ENCODE measurements at places on chromosomes 2 and 18.

GRCh38 chr2:240346753-240347372 is 88.6 kb upstream of the GPC1 start:
- DNase-seq, result no peak

DNA sequence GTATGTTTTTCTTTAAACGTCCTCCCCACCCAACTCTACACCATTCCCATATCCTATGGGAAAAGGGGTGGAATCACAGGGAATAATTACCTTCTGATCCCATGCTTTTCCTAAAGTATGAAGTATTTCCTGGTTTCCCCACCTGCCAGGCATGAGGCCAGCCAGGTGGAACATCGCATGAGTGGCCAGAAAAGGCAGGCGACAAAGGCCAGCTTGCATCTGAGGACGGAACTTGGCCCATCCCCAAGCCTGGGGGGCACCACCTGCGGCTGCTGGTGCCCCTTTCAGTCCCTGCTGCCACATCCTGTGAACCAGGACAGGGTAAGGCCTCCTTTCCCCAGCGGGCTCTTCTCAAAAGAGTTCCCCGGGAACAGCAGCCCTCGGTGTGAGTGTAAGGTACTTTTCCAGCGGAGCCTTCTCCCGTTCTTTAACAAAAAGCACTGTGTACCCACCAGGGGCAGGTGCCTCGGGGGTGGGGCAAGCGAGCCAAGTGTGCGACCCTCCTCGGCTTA is 1.2 kb upstream of the ERFE start:
- no peak for DNase-seq

DNA sequence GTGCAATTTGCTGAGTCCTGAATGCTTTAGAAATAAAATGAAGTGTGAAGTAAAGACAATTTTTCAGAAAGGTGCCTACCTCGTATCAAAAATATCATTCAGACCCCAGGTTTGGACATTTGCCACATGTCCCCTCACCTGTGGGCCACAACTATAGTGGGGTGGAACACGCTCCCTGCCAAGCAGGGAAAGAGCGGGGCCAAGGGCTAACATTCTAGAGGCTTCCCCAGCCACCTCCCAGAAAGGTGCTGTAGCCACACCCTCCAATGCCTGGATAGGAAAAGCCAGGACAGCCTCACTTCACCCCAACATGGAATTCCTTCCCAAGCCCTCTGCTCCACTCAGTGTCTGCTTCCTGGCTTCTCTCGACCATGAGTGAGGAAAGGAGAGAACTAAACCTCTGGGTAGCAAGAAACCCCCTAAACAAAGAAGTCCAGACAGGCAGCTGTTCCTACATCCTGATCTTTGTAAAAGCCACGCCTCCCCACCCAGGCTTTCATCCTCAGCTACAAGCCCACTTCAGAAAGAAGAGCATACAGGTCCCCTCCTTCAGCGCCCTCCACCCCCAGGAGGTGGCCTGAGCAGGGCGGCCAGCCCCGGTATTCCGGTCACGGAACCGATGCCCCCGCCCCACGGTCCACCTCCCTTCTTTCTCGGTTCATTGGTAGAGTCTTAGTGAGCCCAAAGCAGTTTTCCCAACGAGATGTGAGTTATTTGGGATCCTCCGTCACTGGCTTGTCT is 2.1 kb downstream of the COL6A3 start:
- no peak for DNase-seq

- DNase-seq, result no peak
These were observed 783.2 kb upstream of the CDH2 start for GRCh38 chr18:28960146-28960545.

- DNase-seq, result peak; percentile 78
These were observed 8.9 kb downstream of the STAM2 start for GRCh38 chr2:152166633-152167032.

DNA sequence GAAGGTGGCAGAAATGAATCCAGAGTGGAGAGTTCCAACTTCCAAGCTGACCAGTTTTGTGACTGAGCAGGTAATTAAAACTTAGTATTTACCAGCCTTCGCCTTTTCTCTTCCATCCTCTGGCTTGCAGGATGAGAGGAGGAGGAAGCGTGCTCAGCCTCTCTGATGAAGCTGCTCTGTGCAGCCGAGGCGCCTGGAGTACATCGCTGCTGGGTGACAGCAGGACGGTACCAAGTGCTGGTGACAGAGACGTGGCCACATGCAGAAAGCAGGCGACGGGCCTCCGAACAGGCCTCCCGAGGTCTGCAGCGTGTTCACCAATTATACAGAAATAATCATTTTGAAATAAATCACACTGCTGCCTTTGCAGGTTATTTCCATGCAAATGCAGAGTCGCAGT is 95.0 kb downstream of the MBP start:
- no peak for DNase-seq

- peak; percentile 55 for DNase-seq
These were observed at the start of gene TRABD2A for GRCh38 chr2:84880645-84881521. TRABD2A (minus strand) TSS chr2:84881084; CDS start chr2:84881039, 45 bp downstream.

DNA sequence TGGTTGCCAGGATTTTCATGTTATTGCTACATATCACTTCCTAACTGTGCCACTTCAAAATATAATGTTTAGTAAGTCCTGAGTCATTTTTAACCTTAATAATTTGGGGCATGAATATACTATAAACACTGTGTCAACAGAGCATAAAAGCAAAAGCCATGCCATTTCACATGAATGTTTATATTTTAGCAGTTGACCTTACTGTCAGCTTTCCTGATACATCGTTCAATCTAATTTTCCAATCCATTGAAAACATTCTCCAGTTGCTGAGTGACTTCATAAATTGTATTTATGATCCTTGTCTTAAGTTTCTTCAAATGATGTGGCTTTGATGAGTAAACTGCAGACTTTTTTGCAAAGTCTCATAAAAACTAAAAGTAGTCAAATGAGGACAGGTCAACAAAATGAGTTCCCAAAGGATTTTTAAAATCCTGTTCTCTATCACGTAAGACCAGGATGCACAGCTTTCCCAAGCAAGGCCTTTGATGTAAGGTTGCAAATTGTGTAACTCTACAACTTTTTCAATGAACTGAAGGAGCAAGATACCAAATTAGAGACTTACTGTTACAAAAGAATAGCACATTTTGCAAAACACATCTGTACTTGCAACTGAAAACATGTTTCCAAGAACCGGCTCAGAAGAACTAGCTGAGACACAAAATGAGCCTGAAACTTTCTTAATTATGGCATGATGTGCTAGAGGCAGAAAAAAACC is 117.7 kb downstream of the SATB2 start:
- DNase-seq, result no peak

DNA sequence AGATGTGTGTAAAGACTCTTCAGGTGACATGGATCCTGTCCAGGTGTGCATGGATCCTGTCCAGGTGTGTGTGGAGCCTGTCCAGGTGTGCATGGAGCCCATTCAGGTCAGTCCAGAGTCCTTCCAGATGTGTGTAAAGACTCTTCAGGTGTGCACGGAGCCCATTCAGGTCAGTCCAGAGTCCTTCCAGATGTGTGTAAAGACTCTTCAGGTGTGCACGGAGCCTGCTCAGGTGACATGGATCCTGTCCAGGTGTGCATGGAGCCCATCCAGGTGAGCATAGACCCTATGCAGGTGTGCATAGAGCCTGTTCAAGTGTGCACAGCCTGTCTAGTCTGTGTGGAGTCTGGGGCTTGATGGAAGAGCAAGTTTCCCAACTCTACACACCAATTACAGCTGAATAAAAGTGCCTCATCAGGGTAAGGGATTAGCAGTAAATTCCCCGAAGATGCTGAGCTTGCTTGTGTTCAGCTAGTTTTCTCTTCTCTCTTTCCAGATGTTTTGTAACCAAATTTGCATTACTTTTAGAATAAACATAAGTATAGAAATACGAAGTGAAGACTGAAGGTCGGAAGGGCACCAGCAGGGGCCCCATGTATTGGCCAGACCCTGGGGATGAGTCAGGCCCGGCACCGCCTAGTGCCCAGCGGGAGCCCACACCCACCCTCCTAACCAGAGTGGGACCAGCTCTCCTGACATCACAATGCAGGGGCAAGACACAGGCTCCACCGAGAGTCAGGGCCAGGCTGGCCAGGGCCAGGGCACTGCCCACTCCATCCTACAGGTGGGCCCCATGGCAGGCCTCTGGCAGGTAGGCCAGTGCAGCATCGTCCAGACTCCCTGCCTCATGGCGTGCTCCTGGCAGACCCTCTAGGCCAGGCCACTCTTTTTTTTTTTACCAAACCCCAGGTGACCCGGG is 38.6 kb upstream of the GPC1 start:
- DNase-seq, result no peak

GRCh38 chr2:47864566-47864965 is 41.7 kb downstream of the FBXO11 start:
- no peak for DNase-seq

DNA sequence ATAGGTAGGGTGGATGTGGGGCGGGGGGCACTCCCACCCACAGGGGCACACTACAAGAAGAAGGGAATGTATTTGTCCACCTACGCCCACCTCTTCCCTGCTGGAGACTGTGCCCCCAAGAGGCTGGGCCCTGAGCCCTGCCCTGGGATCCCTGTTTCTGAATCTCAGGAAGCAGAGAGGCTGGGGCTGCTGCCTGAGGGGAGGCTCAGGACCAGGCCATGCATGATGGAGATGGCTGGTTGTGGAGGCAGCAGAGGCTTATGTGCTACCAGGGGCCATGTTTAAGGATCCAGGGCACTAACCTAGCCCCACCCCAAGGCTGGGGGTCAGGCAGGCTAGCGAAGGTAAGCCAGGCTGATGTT is 81.1 kb upstream of the OTOF start:
- no peak for DNase-seq

DNA sequence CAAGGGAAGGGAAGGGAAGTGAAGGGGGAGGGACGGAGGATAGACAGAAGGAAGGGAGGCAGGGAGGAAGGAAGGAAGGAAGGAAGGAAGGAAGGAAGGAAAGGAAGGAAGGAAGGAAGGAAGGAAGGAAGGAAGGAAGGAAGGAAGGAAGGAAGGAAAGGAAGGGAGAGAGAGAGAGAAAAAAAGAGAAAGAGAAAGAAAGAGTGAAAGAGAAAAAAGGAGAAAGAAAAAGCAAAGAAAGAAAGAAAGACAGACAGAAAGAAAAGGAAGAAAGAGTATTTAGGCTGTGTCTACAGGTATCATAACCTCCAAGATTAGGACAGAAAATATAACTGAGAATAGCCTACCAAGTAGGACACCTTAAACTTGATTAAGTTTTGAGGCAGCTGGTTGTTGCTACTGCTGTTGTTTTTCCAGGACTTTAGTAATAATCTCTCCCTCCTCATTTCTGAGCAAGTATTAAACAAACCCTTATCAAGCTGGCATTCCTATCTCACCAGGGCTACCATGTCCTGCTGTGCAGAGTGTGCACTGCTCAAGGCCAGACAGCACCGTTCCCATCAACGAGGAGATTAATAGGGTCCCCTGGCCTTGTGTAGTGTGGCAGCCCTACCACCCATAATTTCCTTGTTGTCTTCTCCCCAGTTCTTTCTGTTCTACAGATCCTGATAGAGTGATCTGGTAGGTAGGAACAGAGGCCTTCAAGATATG is 90.5 kb upstream of the FHL2 start:
- DNase-seq, result no peak

GRCh38 chr2:85342156-85342555 is 12.2 kb downstream of the RETSAT start:
- DNase-seq, result no peak

- DNase-seq, result no peak
These were observed 40.7 kb downstream of the KLHL14 start for GRCh38 chr18:32732165-32732564.

- no peak for DNase-seq
These were observed 149.6 kb downstream of the TMEM18 start for GRCh38 chr2:527581-527980.

GRCh38 chr2:229137639-229138038 is 133.4 kb downstream of the PID1 start:
- no peak for DNase-seq

DNA sequence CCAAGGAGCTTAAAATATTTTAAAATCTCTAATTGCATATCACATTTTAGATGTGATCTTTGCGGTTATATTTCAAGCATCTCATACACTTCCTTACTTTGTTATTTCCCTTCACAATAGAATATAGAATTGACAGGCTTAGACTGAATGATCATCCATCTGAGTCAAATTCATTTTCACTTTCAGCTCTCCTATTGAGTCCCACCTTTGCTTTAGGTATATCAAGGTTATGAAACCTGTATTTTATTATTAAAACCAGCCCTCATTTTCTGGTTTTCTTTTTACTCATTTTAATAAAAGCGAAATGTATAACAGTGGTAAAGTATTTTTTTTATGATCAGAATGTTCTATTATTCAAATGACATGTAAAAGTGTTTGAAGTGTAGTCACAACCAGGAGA is 162.9 kb upstream of the KYNU start:
- DNase-seq, result no peak

- no peak for DNase-seq
These were observed 130.6 kb downstream of the TDRD15 start for GRCh38 chr2:21254170-21254965.

DNA sequence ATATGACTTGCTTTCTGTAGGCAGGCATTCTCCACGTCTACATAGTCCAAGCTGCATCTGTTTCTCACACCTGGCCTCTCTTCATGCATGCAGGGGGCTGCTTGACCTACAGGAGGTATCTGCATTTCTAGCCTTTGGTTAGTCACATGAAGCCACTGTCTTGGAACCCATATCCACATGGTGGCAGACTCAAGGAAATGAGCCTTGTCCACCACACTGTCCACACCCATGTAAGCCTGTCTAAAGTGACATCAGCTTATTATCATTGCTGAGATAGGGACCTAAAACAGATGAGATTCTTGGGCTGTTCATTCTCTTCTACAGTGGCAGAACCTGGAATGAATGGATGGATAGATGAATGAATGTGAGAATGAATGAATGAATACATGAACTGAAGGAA is 160.4 kb downstream of the DOCK10 start:
- no peak for DNase-seq

- peak; percentile 74 for DNase-seq
These were observed 925 bp downstream of the SOS1 start for GRCh38 chr2:39119732-39120520.

DNA sequence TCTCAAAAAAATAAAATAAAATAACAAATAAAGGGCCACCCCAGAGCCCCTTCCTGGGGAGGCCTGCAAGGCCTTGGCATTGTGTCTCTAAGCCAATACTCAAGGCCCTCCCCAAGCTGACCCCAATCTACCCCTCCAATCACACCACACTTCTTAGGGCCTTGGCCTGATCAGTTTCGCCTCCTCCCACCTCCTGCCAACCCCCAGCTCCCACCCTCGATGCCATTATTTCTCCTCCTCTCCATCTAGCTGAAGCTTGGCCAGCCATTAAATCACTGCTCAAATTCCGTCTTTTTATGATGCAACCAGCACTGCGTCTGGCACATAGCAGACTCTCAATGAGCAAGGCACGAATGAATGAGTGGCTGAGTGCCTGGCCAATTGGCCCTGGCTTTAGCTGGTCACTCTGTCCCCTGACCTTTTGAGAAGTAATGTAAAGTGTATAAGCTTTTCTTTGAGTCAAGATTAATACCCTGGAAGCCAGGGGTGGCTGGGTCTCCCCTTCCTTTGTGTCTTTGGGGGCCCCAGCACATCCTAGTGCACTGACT is 55.9 kb downstream of the SMAD7 start:
- no peak for DNase-seq

- peak; percentile 30 for DNase-seq
These were observed 504 bp downstream of the ASAP2 start for GRCh38 chr2:9206991-9207640.

GRCh38 chr2:230266638-230267037 is 41.1 kb downstream of the SP140 start:
- no peak for DNase-seq

GRCh38 chr2:143034292-143035074 is 94.7 kb upstream of the ARHGAP15 start:
- DNase-seq, result peak; percentile 93

- no peak for DNase-seq
These were observed 194.5 kb downstream of the LOXHD1 start for GRCh38 chr18:46462523-46462922.

- DNase-seq, result no peak
These were observed 235.1 kb downstream of the CDCA7 start for GRCh38 chr2:173589604-173590275.
